H4 (cell line): ENCODE measurements at places on chromosomes 2 and 18.
A peak's percentile ranks its signal among the peaks of the same experiment; 100 is the strongest.

DNA sequence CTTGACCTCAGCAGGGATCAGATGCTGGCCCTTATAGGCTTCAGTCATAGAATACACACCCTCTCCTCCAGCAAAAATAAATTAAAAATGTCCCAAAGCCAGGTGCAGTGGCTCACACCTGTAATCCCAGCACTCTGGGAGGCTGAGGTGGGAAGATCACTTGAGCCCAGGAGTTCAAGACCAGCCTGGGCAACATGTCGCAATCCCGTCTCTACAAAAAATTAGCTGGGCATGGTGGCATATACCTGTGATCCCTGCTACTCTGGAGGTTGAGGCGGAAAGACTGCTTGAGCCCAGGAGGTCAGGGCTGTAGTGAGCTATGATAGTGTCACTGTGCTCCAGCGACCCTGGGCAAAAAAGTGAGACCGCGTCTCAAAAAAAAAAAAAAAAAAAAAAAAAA is 4.8 kb downstream of the ITPRIPL1 start:
- no peak for DNase-seq

GRCh38 chr2:237674731-237675276 is 47.4 kb downstream of the LRRFIP1 start:
- peak; percentile 71 for DNase-seq

GRCh38 chr18:35808796-35809195 is 163.7 kb upstream of the RMP24 start:
- DNase-seq, result no peak

GRCh38 chr2:112459372-112459771 is 22.6 kb upstream of the TTL start:
- DNase-seq, result no peak

GRCh38 chr2:40240070-40240469 is 211.8 kb downstream of the SLC8A1 start:
- peak; percentile 64 for DNase-seq

- DNase-seq, result no peak
Measured at GRCh38 chr18:7072593-7072992, 45.0 kb downstream of the LAMA1 start.

DNA sequence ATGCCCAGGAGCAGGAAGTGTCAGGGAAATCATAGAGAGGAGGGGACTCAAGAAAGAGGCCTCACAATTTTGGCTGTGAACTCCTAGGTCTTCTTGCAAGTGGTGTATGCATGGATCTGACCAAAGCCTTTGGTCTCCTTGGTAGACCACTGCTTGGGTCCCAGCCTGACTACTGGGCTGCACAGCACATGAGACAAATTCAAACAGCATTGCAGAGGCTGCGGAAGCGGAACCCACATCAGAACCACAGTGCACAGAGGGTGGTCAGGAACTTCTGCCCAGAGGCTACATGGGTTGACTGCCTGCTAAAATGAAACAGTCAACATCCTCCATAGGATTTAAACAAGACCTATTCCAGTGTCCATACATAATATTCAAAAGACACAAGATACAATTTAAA is 39.4 kb downstream of the CLIP4 start:
- no peak for DNase-seq

- no peak for DNase-seq
Measured at GRCh38 chr18:31197676-31198075, 35.0 kb upstream of the DSC1 start.

DNA sequence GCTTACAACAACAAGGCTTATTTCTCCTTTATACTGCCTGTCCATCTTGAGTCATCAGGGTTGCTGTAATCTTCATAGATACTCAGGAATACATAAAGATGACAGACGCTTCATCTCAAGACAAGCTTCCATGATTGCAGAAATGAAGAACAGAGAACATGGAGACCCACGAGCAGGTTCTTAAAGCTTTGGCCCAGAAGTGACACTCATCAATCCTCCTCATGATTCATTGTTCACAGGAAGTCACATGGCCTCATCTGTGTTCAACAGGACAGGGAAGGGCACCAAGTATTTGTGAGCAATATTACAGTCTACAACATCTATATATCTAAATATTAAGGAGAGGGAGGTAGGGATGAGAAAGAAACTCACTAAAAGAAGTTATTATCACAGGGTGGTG is 36.5 kb upstream of the PGAP1 start:
- DNase-seq, result no peak

DNA sequence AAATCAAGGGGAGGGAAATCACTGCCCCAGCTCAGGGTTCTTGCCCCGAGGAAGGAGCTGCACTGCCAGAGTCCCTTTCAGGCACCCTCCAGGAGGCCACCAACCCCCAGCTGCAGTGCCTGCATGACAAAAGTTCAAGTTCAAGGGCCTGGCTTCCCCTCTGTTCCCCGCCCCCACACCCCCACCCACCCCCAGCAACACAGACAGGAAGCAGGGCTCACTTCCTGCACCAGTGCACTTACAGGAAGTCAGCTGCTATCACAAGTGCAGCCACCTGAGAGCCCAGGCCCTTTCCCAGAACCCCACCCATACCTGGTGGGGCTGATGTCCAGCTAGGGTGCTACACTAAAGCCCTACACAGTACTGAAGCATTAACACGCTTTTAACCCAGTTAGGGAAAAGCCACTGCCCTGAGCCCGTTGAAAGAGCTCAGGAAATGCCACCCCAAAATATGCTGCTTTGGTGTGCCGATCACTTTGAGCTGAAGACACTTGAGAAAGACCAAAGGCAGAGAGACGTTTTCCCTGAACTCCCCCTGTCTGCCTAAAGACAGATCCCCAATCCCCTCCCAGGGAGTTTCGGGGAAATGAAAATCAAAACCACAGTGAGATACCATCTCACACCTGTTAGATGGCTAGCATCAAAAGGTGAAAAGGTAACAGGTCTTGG is 109.9 kb upstream of the CAB39 start:
- no peak for DNase-seq

DNA sequence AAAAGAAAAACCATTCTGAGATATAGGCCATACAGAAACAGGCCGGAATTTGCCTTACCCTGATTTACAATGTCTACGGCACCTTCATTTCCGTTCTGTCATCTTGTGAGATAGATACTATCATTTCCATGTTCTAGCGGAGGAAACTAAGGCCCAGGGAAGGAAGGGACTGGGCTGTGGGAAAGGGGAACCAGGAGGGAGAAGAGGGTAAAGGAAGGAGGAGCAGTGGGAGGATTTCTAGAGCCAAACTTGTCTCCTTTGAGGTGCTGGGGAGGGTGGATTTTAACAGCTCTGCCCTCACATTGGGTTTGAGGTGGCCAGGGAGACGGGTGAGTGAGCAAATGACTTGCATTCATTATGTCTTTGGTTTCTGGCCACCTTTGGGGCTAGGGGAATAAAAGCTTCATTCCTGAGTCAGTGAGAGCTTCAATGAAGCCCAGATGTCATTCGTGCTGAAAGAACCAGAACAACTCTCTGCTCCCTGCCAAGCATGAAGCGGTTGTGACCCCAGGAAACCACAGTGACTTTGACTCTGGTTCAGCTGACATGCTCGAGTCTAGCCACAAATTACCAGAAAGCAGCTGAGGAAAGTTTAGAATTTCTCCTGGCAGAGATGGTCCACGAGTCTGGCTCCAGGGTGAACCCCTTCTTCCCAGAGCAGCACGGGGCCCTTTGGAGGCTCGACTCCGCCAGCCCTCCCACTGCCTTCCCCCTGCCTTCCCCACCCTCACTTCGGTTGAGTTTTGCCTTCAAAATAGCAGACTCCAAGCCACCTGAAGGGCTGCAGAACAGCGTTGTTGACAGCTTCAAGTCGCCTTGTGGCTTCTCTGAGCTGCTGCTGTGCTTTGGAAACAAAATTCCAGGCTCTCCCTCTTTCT is 3.8 kb downstream of the ACTG2 start:
- DNase-seq, result no peak

- peak; percentile 91 for DNase-seq
Measured at GRCh38 chr2:177275040-177275742, 10.7 kb upstream of the NFE2L2 start.

DNA sequence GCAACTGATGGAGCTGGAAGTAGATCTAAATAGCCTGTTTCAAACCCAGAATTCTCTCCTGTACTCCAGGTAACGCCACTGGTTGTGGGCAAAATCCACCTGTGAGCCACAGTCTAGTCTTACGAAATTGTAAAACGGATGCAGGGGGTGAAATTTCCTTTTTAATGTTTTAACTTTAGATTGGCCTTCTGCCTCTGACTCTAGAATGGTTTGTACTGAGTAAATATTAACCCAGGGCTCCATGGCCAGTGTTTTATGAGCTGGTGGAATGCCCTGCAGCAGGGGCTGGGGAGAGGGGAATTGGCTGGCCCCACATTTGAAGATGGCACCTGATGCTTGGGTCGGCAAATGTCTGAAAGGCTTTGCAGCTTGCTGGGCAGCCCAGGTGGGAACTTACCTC is 156.6 kb downstream of the MYCN start:
- DNase-seq, result no peak

DNA sequence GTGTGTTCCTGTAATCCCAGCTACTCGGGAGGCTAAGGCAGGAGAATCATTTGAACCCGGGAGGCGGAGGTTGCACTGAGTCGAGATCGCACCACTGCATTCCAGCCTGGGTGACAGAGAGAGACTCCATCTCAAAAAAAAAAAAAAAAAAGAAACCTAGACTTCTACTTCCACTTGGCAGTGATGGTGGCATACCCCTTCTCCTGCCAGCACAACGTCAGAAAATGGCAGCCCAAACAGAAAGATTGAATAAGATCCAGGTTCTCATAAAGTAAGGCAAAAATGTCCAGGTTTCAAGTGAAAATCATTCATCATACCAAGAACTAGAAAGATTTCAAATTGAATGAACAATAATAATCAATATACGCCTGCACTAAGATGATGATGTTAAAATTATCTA is 15.4 kb upstream of the ESPNL start:
- no peak for DNase-seq

- no peak for DNase-seq
Measured at GRCh38 chr2:226487573-226487972, 312.0 kb downstream of the IRS1 start.

DNA sequence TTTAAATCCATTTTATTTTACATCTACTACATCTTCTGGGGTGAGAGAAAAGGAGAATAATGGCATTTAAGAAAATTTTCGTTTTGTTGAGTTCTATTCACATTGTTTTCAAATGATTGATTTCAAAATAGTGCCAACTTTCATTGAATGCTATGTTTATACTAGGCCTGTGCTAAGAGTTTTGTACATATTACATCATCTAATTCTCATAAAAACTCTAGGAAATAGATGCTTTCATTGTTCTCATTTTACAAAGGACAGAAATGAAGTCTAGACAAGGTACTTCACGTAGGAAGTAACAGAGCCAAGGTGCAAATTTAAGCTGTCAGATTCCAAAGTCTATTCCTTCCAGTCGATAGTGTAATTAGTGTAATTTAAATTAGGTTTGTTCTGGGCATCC is 402.8 kb upstream of the UBE2E3 start:
- no peak for DNase-seq

GRCh38 chr2:127615511-127616166 is 30.3 kb upstream of the GPR17 start:
- no peak for DNase-seq

DNA sequence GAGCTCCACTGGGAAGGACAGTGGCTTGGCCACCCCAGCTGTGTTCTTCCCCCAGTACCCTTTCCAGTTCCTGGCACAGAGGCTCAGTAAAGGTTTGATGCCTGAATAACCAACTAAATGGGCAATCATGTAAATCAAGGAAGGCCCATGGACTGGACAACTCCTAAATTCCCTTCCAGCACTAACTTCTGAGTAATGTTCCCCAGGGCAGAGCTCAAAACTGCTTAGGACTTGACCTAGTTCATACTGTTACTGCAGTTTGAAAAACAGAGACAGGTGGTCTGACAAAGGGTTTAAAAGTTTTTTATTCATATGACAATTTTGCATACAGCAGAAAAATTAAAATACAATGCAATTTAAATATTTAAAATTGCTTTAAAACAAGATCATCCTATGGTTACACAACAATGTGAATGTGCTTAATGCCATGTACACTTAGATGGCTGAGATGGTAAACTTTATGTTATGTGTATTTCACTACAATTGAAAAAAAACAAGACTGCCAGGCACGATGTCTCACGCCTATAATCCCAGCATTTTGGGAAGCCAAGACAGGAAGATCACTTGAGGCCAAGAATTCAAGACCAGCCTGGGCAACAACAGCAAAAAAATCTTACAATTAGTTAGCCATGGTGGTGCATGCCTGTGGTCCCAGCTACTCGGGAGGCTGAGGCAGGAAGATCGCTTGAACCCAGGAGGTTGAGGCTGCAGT is 26.2 kb downstream of the PCBP1 start:
- no peak for DNase-seq

GRCh38 chr2:138452324-138452723 is 49.2 kb upstream of the SPOPL start:
- DNase-seq, result no peak

- DNase-seq, result no peak
Measured at GRCh38 chr2:239666855-239667376, 266.1 kb upstream of the HDAC4 start.

DNA sequence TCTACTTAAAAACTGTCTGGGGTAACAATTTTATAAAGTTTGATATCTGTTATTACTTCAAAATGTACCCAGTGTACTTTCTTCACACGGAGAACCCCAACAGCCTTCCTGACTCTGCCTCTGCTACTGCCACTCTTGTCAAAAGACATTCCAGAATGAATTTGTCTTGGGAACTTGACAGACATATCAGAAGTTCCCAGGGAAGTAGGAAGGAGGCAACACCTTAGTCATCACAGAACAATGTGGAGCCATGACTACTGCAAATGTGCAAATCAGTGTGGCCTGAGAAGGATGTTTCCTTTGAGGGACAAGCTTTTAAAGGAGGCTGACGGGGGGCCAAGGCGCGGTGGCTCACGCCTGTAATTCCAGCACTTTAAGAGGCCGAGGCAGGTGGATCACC is 133.8 kb upstream of the RNF152 start:
- no peak for DNase-seq

- DNase-seq, result no peak
Measured at GRCh38 chr2:139544186-139544851, 764.1 kb upstream of the NXPH2 start.

- DNase-seq, result peak; percentile 61
Measured at GRCh38 chr2:202178346-202178958, 59.9 kb downstream of the SUMO1 start.

DNA sequence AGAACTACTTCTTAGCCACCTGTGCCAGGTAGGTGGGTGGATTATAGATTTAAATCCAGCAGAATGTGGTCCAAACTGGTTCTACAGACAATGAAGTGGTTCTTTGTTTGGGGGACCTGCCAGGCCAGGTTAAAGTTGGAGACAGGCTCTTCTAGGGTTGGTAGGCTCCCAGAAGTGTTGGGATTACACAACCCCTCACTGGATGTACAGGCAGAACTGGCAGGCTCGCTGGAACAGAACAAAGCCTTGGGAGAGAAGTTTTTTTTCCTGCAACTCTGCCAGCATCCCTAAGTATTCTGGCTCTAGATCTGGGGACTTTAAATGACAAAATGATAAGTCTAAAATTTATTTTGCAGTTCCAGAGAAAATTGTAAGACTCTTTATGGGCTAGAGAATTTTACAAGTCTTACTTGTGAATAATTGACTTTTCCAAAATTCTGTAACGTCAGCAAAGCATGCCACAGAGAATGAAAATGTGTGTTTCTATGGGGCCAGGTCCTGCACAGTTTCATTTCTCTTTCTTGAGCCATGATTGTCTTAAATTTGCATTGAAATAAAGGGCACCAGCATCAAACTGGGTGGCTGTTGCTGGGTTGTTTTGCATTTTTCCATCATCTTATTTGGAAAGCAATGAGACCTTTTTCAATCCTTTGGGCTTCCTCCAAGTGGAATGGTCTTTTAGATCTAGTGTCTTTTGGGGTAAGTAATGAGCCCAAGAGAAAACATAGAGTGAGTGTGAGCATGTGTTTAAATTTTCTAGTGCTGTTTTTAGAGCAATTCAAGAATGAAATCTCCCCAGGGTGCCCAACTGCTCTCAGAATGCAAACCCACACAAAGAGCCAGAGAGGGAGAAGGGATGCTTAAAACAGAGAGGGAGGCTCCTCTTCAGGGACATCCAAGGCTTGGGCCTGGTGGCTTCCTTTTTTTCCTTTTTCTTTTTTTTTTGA is 32.4 kb upstream of the ATL2 start:
- no peak for DNase-seq
